HuH-7 (cell line): ENCODE measurements at places on chromosomes 6 and 20.
A peak's percentile ranks its signal among the peaks of the same experiment; 100 is the strongest.

GRCh38 chr20:17345321-17345720 is 118.5 kb downstream of the PCSK2 start:
- DNase-seq, result no peak

DNA sequence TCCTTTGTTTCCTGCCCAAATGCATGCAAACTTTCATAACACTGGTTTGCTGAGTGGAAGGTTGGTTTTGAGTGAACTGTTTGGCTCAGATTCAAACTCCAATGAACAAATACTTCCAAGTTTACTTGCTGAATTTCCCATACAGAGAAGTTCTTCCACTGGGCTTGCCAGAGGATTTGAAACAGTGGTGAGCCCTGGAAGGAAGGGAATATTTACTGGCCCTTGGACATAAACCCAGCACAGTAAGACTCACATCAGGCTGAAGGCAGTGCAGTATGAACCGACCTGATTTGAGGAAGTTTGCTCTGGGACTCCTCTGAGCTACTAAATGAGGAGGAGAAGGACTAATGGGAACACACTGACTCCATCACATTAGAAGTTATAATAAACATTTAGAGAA is 3.8 kb downstream of the TRAF3IP2 start:
- no peak for DNase-seq

DNA sequence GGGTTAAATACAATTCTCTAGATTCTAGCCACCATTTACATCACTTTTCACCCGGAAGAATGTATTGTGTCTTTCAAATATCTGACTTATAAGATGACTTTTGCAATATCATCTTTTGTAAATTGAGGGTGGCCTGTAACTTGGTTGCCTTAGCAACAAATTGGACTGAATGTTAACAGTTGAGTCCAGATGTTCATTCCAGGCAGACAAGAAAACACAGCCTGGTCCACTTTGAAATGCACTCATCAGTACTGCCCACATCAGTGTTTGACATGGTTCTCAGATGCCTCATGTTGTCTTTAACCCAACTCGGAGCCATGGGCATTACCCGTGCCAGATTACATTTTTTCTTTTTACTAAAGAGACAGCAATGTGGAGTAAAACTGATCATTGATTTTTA is 781.6 kb upstream of the CHD6 start:
- no peak for DNase-seq

GRCh38 chr6:30722280-30723112 is 2.3 kb downstream of the TUBB start:
- DNase-seq, result peak; percentile 47

- no peak for DNase-seq
These were observed 6.8 kb upstream of the ADTRP start for GRCh38 chr6:11785415-11785773.

GRCh38 chr6:47303861-47304260 is 5.8 kb downstream of the TNFRSF21 start:
- DNase-seq, result no peak

- DNase-seq, result no peak
These were observed 5.4 kb downstream of the PPDPF start for GRCh38 chr20:63525971-63526370.

DNA sequence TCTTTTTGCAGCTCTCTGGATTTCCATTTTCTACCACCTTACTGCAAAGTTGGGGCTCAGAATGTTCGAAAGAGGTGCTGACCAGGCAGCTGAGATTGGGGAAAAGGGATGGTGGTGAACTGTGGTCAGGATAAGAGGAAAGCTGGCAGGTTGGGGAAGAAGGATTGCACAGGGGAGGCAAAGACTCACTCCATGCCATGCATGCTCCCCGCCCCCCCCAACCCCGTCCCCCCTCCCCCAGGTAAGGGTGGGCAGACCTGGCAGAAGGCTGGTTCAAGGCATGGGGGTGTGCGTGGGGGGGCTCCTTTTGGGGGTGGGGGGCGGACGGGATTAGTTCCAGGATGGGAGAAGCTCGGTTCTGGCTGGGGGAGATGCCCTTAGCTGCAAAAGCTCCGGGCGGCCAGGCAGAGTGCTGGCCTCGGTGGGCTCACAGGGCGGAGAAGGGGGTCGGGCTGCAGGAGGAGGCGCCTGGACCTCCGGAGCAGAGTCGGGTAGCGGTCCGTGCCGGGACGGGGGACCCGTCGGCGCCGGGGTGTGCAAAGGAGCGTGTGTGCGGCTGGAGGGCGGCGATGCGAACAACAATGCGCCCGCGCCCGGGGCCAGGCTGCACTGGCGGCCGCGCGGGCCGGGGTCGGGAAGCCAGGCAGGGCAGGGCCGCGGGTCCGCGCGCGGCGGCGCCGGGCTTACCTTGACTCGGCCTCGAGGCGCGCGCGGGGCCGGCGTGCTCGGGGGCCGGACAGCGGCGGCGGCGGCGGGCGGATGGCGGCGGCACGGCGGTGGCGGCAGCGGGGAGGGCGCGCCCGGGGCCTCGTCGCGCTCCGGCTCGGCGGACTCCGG is 880 bp downstream of the ADNP start:
- DNase-seq, result no peak

GRCh38 chr6:123770247-123770949 is 33.3 kb upstream of the NKAIN2 start:
- no peak for DNase-seq

DNA sequence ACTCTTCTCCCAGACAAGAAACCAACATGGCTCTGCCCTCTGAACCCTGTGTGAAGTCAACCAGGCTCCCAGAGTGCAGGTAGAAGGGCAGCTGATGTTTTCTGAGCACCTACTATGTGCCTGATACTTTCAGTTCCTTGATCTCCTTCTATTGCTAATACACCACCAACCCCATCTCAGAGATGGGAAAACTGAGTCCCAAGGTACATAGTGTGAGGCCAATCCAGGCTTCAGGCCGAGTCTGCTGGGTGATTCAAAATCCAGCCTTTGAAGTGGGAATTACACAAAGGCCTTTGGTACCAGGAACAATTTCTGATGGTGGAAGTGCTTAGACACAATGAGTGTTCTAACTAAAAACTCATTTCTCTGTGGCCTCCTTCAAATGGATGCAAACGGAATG is 96.3 kb downstream of the NFATC2 start:
- no peak for DNase-seq

DNA sequence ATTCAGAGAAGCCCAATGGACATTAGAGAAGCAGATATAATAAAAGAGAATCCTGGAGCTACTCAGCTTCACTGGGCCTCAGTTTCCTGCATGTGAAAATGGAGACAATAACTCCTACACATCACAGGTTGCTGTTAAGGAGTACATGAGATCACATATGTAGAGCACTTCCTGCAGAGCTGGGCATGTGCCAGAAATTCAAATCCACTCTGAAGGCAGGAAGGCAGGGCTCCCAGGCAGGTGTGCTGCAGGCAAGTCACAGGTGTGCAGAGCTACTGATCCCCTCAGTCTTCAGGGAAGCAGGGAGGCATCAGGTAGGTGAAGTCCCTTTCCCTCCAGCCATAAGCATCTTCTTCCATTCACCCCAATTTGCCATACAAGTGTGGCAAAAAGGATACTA is 48.0 kb downstream of the DST start:
- no peak for DNase-seq

GRCh38 chr6:36605143-36605542 is 11.0 kb downstream of the SRSF3 start:
- no peak for DNase-seq

DNA sequence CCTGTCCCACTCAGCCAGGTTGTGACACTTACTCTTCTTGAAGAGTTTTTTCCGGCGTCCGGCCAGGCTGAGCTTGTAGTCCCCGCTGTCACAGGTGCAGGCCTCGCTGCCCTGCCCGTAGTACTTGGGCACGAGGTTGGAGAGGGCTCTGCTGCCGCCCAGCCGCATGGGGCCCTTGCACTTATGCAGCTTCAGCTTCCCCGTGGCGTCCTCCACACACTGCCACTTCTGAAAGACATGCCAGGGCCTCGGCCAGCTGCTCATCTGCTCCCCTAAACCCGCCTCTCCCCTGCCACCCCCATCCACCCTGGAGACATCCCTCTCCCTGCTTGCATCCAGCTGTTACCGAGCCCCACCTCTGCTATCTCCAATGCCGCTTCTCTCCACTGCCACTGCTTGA is 113.1 kb downstream of the SULF2 start:
- DNase-seq, result no peak

DNA sequence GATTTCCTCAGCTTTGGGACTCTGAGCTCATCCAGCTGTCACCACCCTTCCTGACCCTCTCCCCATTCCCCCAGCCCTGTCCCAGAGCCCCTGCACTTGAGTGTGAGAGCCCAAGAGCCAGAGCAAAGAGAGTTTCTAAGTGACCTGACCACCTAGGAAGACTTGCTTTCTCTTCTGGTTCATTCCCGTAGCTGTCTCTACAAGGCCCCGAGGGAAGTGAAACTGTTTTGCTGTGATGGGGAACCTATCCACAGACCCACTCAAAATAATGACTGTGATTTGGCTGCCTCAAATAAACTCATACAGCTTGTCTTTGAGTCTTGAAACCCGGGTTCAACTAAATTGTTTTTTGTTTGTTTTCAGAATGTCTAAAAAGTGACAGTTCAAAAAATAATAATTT is 74.6 kb upstream of the XRN2 start:
- no peak for DNase-seq

- no peak for DNase-seq
These were observed 152.6 kb downstream of the CDK19 start for GRCh38 chr6:110662490-110663211.

DNA sequence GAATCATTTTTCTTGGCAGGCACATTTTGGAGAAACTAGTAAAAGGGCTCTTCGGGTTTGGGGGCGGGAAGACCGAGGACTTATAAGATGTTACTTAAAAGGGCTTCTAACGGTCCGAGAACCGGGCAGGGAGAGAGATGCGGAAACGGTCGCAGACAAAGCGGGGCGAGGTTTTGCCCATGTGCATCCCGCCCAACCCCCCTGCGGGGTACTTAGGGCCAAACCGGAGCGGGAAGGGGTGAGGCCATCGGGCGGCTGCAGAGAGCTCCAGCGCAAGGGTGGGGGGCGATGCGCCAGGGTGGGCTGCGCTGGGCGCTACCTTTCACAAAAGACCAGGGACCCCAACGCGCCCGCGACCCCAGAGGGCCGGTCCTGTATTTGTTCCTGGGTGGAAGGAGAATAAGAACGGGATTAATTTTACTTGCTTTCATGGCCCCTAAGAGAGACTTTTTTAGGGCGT is 616 bp downstream of the TUBB start:
- DNase-seq, result no peak

- no peak for DNase-seq
These were observed 118.3 kb downstream of the SLC24A3 start for GRCh38 chr20:19330731-19331130.

GRCh38 chr20:11001302-11001701 is 327.5 kb upstream of the JAG1 start:
- DNase-seq, result no peak

- DNase-seq, result no peak
These were observed 812 bp upstream of the SMIM13 start for GRCh38 chr6:11092668-11093375.

DNA sequence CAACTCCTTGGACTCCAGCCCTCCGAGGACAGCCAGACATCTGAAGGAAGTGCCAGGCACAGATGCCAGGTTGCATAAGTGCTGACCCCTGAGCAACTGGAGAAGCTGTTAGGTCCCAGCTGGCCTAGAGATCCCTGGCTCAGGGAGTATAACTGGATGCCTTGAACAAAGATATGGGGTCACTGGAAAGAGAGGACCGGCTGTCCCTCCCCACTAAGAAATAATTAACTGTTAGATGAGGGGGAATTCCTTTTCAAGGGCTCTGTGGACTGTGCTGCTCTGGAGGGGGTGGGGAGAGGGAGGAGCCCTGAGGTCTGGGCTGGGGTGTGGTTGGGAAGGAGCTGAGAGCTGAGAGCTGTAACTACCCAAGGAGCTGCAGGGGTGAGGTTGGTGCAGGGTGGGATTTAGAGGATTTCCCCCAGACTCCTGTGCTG is 39.6 kb downstream of the HLA-F start:
- no peak for DNase-seq

DNA sequence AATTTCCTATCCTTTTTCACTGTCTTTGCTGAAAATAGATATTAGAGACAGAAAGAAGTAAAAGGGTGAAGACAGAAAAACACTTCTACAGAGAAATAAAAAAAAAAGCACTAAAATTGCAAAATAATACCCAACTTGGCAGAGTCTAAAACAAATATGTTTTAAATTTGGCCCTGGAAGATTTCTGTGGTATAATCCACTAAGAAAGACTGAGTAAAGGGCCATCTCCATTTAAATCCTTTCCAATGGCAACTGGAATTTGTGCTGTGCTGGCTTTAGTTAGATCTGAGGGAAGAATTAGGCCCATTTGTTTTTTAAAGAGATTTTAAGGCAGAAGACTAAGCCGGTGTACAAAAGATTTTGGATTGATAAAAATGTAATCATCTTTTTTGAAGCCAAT is 321.2 kb downstream of the GJA1 start:
- no peak for DNase-seq

GRCh38 chr6:16781348-16782169 is 20.3 kb upstream of the ATXN1 start:
- DNase-seq, result no peak

DNA sequence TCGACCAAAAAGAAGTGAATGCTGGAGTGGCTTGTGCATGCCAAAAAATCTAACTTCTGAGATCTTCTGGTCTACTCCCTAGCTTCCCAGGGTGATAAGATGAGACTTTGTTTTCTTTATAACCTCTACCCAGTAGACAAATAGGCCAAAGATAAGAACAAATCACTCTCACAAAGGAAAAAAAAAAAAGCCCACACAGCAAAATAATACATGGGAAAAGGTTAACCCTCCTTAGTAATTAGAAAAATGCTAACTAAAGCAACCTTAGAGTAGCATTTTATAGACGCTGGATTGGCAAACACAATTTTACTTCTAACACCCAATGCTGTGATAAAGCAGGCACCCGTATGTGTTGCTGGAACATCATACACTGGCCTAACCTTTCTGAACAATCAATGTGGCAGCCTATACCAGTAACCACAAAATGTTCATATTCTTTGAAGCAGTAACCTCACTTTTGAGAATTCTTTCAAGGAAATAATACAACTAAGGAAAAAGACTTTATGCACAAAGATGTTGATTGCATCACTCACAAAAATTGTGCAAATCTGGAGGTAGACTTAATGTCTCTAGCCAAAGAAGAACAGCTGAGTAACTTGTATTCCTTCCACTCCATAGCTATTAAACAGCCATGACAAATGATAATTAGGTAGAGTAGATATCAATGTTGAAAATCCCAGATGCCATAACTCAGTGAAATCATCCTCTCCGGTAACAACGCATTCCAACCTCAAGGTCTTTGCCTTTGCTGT is 116.3 kb upstream of the QKI start:
- peak; percentile 34 for DNase-seq
